ENCODE measurements at places on chromosomes 2 and 18. TPM values are rescaled to one million over a fixed set of nuclear protein-coding genes. Genes with fewer than 3 reads are reported as not detected.

RFX8 gene
- not detected for total RNA-seq

MC4R gene
- total RNA-seq = not detected

CCL20 gene
- 4.0 TPM for total RNA-seq

NEB gene
- total RNA-seq = 4.2 TPM

LYPD6B gene
- total RNA-seq = 2.0 TPM

VWC2L gene
- not detected for total RNA-seq

NAB1 gene
- total RNA-seq = 23.1 TPM

KIAA1328 gene
- 15.4 TPM for total RNA-seq

ATP6V1C2 gene
- 0.54 TPM for total RNA-seq

CTIF gene
- 42.9 TPM for total RNA-seq

- H3K27me3 ChIP-seq = no peaks in the 10 kb centered on the region
- no peaks in the 10 kb centered on the region for H3K36me3 ChIP-seq
- H3K4me1 ChIP-seq = no peaks in the 10 kb centered on the region
- no peak overlapping the region for H3K4me3 ChIP-seq
- no peak for DNase-seq
These were observed 931.4 kb upstream of the ACVR2A start for GRCh38 chr2:146913476-146913875.

- H3K36me3 ChIP-seq = no peaks in the 10 kb centered on the region
- H3K27ac ChIP-seq = no peak overlapping the region
- no peak overlapping the region for H3K4me3 ChIP-seq
- no peak for DNase-seq
- H3K27me3 ChIP-seq = no peaks in the 10 kb centered on the region
These were observed 168.4 kb upstream of the THUMPD2 start for GRCh38 chr2:39947294-39948015.

GRCh38 chr2:14760169-14760568 lies 127.7 kb downstream of the LRATD1 start:
- no peaks in the 10 kb centered on the region for H3K27me3 ChIP-seq
- no peak overlapping the region for H3K4me3 ChIP-seq
- DNase-seq = no peak
- H3K4me1 ChIP-seq = no peaks in the 10 kb centered on the region

- no peak overlapping the region for H3K4me3 ChIP-seq
- H3K36me3 ChIP-seq = no peaks in the 10 kb centered on the region
- H3K27ac ChIP-seq = no peak overlapping the region
- no peak for DNase-seq
These were observed 33.0 kb downstream of the FARSB start for GRCh38 chr2:222622910-222623309.

DNA sequence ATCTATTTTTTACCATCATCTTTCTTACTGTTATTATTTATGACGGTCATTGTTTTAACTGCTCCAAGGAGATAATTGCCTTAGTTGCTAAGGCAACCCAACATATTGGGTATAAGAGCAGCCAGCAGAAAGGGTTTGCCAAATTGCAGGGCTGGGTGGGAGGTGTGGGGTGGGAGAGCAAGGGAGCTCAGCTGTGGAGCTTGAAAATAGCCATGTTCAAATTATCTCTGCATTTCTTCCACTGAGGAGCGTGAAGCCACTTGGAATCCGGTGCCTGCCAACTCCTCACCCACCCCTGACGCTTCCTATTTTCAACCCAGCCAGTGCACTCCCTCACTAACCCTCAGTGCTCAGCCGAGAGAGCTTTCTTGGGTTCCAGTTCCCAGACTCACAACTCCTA lies 60.8 kb downstream of the SETBP1 start:
- H3K27ac ChIP-seq = no peak overlapping the region
- no peaks in the 10 kb centered on the region for H3K4me1 ChIP-seq
- H3K36me3 ChIP-seq = no peaks in the 10 kb centered on the region
- H3K27me3 ChIP-seq = no peaks in the 10 kb centered on the region

DNA sequence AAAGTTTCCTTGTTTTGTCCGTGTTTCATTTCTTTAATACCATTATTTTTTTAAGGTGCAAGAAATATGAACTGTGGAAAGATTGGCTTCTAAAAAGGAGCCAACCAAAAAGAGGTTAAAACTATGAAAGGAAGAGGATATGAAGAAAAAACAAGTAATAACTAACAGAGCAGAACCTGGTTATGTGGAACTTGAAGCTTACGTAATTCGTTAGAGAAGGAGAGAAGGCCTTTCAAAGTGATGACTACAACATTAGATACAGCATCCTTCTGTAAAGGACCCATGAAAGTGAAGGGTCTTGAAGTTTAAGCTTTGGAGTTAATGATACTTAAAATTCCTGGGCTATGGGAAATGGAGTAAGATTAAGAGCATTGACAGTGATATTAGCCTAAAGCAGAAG lies 84.5 kb downstream of the ANKRD12 start:
- H3K4me3 ChIP-seq = no peak overlapping the region
- no peaks in the 10 kb centered on the region for H3K4me1 ChIP-seq
- H3K36me3 ChIP-seq = no peaks in the 10 kb centered on the region

GRCh38 chr2:230974096-230974913 lies 21.6 kb upstream of the SPATA3 start:
- H3K4me1 ChIP-seq = no peaks in the 10 kb centered on the region
- peak overlapping the region; percentile 38 for H3K27ac ChIP-seq
- peak; percentile 55 for DNase-seq
- no peaks in the 10 kb centered on the region for H3K27me3 ChIP-seq
- no peak overlapping the region for H3K4me3 ChIP-seq
- H3K36me3 ChIP-seq = no peaks in the 10 kb centered on the region

DNA sequence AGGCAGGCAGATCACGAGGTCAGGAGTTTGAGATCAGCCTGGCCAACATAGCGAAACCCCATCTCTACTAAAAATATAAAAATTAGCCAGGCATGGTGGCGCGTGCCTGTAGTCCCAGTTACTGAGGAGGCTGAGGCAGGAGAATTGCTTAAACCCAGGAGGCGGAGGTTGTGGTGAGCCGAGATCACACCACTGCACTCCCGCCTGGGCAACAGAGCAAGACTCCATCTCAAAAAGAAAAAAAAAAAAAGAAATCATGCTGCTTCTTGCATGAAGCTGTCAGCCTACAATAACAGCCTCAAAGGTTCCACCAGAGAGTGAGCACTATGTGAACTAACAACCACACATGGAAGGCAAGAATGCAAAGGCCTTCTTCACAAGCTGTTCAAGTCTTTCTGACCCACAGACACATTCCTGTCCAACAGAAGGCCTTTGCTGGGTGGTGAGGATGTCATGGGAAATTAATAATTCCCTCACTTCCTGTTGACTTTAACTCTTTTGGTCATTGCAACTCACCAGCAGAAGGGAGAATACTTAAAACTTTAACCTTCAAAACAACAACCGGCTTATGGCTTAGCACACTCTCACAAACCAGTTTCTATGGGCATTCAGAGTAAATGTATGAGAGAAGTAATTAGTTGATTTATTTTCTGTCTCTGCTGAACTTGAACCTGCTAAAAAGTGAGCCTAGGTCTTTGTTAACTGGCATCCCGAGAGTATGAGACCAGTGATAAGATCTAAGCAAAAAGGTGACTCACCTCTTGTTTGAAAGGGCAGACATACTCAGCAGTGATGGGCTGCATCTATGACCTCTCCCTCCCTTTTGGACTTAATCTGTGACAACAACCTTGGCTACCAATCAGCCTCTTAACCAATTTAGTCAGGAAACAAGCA lies 11.8 kb downstream of the PLEKHM3 start:
- no peak overlapping the region for H3K27ac ChIP-seq
- no peaks in the 10 kb centered on the region for H3K27me3 ChIP-seq
- peaks cover 34% of the 10 kb centered on the region for H3K4me1 ChIP-seq
- H3K4me3 ChIP-seq = no peak overlapping the region
- no peak for DNase-seq

DNA sequence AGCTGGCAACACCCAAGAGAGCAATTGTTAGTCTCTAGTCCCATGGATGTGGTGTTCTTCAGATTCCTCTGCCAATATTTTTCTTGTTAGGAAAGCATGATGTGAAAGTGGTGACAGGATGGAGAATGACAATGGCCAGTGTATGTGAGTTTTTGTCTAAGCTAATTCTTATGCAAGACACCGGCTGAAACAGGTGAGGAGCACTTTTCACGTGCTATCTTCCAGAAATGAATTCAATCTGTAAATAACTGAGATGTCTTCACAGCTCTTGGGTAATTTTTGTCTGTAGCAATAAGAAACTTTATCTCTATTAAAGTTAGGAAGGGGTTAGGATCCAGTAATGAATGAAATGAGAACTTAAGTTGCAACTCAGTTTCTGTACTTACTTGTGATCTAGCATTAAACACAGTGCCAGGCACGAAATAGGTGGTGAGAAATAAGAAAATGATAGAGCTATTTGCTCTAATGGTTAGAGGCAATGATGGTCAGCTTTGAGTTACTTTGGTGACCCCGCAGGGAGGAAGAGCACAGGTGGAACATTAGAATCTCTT lies 676 bp upstream of the AGPS start:
- no peak for DNase-seq
- H3K4me3 ChIP-seq = peak overlapping the region; percentile 47
- peak overlapping the region; percentile 71 for H3K27ac ChIP-seq
- H3K27me3 ChIP-seq = no peaks in the 10 kb centered on the region
- peaks cover 4% of the 10 kb centered on the region for H3K4me1 ChIP-seq
- no peaks in the 10 kb centered on the region for H3K36me3 ChIP-seq

DNA sequence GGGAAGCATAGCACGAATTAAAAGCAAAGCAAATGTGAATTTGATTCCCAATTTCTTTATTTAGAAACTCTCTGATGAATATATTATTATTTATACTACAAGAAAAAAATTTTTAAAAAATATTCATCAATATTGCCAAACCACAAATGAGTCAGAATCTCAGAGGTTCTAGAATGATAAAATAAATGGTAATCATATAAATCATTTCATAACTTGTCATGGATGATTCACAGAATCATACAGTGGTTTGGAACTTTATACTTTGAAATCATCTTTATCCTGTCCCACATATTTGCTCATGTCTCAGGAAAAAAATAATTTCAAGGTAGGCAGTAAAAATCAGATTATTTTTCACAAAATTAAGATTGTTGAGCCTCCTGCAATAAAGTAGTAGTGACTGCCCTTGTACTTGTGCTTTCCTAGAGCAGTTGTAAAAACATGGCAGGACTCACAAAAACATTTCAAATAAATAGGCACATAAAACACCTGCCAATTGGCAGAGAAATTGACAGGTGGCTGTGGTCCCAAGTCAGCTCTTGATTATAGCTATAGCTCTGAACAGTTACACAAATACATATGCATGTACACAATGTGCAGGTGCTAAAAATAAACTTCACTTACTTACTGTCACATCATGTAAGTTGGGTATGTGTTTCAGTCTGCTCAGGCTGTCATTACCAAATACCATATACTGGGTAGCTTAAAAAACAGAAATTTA lies 273.9 kb upstream of the SESTD1 start:
- no peak for DNase-seq
- H3K27ac ChIP-seq = no peak overlapping the region
